ENCODE measurements at places on chromosomes 6 and 20.
A peak's percentile ranks its signal among the peaks of the same experiment; 100 is the strongest.

DNA sequence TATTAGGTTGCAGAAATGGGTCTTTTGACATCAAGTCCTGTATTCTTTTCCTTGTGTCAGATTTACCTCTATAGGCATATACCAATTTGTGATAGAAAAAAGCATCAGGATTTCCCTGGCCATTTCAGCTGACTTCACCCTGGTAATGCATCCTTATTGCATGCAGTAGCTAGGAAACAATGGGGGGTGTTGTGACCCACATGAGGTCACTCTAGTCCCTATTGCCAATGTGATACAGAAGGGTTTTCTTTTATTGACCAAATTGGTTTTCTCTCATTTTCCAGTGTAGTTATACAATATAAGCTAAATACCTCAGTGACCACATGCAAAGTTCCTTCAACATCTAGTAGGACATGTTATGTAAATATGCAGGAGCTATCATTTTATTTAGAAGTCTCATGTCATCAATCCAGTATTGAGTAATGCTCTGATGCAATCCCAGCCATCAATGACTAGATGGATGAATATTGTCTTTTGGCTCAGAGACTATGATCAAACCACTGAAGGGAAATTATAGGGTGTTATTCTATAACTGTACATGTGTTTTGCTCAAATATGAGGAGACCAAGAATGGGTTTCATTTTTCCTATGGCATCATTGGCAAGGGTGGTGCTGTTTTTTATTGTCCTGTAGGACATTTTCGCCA is 177.7 kb downstream of the KLHL32 start:
- DNase-seq = no peak

GRCh38 chr6:33698494-33698893 is 13.0 kb downstream of the UQCC2 start:
- no peak for DNase-seq

DNA sequence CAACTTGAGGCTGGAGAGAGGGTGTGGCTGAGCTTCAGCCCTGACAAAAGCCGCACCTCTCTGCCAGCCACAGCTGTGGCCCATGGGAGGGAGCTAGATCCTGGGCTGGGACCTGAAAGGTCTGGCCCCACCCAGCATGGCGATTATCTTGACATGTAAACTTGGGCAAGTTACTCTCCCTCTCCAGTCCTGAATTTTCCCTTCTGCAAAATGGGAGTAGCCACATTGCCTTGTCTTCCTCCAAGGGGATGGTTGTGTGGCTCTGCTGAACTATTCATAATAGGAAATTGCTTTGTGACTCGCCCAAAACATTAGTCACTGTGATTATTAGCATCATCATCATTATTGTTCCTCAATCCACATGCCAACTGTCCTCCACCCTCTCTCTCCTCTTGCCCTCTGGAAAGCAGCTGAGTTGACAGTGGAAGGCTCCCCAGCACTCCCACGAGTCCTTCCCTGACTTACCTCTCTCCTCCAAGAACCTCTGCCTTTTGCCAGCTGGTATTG is 23.0 kb upstream of the RBPJL start:
- DNase-seq = no peak

DNA sequence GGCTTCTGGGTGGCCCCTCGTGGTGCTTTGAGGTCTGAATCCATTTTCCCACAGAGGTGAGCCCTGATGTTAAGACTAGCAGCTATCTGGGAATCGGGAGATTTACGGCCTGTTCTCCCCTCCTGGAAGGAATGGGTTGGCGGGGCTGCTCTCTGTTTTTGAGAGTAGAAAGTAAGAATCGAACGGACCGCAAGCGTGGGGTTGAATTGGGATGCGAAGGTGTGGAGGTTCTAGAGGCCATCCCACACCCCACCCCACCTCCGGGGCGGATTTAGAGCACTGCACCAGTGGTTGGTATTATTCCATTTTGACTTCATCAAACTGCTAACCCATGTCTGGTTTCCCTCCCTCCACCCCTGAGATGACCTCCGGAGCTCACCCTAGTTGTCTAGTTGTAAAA is 11.5 kb downstream of the PYGB start:
- no peak for DNase-seq

DNA sequence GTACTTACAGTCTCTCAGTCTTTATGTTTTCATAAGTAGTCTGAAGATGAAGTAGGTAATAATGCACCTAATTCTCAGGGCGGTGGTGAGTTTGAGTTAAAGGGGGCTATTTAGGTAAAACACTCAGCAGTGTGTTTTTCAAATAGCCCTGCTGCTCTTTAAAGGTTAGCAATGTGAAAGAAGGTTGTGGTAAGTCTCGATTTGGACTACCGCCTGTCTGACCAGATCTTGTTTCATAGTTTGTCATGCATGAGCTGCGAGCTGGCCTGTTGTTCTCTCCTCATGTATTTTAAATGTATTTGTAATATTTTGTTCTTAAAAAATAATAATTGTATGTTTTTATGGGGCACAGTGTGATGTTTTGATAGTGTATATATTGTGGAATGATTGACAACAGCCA is 340.2 kb downstream of the DHX35 start:
- no peak for DNase-seq

GRCh38 chr6:129648819-129649491 is 61.0 kb downstream of the ARHGAP18 start:
- no peak for DNase-seq

DNA sequence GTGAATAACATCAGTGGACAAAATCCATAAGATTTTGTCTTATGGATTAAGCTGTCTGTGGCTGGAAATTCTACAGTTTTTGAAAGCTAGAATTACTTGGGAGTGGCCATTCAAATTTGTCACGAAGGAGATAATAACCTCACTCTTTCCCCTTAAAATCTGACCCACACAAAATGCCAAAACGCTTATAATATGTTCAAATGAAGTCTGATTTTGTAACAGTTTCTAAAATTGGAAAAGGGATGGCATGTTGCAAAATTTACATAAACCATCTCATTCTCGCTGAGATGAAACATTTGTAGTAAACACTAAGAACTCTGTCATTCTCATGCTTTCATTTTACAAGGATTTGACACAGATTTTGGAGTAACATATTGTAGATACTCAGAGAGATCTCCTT is 112.7 kb downstream of the GJA1 start:
- DNase-seq = no peak

DNA sequence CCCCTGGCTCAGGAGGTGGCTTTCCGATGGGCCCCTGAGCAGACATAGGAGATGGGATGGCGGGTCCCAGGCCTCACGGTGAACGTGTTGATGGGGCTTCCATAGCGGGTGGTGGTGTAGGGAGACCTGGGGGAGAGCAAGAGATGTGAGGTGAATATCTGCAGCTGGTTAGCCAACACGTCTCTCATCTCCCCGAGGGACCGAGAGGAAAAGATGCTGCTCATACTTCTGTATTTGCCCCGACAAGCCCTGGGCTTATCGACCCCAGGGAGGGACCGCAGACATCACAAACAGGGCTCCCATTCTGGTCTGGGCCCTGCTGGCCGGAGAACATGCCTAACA is 38.7 kb downstream of the C6orf132 start:
- DNase-seq = no peak

DNA sequence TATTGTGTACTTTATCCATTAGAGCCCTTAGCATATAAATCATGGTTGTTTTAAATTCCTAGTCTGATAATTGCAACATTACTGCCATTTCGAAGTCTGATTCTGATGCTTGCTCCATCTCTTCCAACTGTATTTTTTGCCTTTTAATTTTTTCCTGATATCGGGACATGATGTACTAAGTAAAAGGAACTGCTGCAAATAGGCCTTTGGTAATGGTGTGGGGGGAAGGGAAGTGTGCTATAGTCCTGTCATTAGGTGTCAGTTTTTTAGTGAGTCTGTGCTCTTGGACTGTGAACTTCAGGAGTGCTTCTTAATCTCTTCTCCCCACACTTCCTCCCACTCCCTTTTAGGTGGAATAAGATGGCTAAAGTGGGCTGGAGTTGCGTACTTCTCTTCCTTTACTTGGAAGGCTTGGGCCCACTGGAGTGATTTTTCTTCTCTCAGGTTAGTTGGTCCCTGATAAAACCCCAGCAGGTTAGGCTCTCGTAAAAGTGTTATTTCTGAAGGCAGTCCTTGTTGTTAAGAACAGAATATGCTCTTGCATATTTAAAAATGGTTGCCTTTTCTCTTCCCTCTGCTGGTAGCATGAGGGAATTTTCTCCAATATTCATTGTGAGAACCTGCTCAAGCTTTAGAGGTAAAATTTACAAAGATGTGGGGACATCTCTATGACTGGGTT is 18.1 kb downstream of the STXBP5 start:
- no peak for DNase-seq

DNA sequence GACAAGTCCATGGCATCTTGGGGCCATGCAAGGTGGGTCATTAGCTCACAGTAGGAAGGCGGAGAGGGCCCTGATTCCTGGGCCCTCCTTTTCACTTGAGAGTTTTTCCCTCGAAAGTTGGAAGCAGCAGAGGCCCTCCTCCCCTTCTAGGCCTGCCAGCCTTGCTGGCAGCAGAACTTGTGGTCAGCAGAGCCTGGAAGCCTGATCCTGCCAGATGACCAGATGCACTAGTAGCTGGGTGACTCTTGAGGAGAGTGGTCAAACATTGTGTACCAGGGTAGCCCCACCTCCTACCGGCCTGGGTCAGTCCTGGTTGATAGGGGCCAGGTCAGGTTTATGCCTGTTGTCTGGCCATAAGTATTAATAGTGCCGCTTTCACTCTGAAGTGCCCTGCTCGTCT is 3.8 kb upstream of the HMGA1 start:
- DNase-seq = no peak

DNA sequence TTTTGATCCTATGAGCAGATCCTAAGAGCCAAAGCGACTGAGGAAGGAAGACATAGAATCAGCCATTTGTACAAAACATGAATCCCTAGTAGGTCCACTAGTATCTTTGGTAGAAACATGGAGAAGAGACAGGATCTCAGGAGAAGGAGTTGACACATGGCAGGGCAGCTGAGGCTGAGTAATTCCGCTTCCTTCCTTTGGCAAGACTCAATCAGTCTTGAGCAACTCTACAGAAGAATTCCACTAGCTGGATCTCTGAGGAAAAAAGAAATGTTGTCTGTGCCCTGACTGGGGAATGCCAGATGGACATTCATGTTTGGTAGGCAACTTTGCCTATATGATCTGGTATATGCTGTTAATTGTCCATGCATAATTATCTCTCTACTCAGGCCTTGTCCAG is 35.3 kb downstream of the ESR1 start:
- no peak for DNase-seq

DNA sequence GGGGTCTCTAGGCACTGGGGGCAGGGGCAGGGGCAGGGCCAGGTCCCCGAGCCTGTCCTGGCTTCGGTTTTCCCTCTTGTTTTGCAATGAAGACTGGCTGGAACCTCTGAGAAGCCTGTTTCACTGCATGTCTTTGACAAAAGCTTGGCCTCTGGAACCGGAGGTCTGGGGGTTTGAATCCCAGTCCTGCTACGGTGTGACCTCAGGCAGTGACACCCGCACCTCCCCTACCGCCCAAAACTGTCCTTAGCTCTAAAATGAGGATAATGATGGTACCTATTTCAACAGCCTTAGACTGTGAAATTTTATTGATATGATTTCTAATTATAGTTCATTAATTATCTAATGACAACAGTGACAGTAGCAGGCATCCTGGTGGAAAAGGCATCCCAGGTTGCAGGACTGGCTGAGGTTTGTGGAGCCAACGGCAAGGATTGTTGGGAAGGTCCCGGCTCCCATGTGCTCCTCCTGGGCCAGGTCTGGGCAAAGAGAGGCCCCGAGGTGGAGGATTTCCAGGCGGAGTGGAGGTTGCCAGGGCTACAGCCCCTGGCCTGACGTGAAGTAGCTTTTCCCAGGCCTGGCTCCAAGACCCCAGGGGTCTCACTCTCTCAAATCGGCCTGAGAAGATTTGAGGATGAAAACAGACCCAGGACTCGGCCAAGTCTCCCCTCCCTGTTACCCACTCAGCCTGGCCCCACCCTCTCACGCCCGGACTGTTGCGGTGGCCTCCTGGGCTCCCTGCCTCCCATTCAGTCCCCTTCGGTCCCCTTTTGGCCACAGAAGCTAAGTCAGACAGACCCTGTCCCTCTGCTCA is 57.9 kb downstream of the SNAI1 start:
- no peak for DNase-seq

GRCh38 chr6:30720738-30721197 is 616 bp downstream of the TUBB start:
- DNase-seq = peak; percentile 50

GRCh38 chr6:48078120-48078519 is 32.9 kb downstream of the PTCHD4 start:
- DNase-seq = no peak

GRCh38 chr20:23624324-23624691 is 13.4 kb downstream of the CST3 start:
- DNase-seq = no peak

- DNase-seq = no peak
These were observed 241.3 kb downstream of the KCNQ5 start for GRCh38 chr6:72863131-72863530.

DNA sequence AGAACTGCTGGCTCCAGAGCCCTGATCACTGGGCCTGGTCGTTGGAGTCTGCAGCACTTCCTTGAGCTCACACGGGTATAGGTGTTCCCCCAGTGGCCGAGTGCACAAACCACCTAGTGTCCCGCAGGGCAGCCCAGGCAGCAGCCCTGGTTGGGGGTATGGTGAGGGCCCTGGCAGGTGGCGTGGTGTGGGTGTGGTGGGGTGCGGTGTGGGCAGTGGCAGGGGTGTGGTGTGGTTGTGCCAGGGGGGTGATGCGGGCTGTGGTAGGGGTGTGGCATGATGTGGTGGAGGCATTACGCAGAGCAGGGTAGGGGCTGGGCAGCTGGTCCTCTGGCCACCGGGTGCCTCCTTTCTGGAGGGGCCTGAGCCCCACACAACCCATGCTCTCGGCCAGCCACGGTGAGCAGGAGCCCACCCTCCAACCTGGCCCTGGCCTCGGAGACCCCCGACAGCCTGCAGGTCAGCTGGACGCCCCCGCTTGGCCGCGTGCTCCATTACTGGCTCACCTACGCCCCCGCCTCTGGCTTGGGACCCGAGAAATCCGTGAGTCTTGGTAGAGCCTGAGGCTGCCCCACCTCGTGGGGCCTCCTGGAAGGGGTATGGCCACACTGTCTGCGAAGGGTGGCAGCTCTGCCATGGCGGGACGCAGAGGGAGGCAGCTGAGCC is 20.5 kb downstream of the COL20A1 start:
- DNase-seq = no peak

DNA sequence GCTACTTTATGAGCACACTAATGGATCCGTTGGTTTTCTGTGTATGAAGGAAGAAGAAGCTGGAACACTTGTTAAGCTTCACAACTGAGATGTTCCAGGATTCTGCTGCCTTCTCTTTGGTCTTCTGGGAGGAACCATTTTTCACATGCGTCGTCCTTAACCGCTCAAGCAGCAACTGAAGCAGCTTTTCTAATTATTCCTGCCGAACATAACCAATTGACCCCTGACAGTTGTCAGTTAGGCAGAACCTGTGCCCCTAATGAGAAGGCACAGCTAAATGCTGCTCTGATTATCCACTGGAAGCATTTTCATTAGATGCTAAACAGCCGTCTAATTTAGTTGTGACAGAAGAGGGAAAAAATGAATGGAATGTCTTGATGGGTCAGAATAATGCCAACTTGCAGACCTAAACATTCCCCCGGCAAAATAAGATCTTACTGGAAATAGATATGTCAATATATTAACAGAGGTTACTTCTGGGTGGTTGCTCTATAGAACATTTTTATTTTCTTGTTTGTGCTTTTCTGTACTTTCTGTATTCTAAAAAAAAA is 85.0 kb upstream of the SMLR1 start:
- no peak for DNase-seq

All from activated T-helper 1 cell treated with Interleukin-2 at 50 U/mL for 16 hours (primary cell).